Left ventricle myocardium inferior (tissue), 1 donor: ENCODE measurements at places on chromosomes 7 and 10.

- peaks cover 42% of the 10 kb centered on the region for H3K36me3 ChIP-seq
- H3K27me3 ChIP-seq: no peaks in the 10 kb centered on the region
- H3K4me1 ChIP-seq: no peaks in the 10 kb centered on the region
- DNase-seq: peak; percentile 28
- H3K27ac ChIP-seq: no peak overlapping the region
Measured at GRCh38 chr7:23696916-23697441, 13.0 kb upstream of the STK31 start.

GRCh38 chr10:84076540-84077195 is 62.6 kb upstream of the GHITM start:
- no peak overlapping the region for H3K4me3 ChIP-seq
- H3K27me3 ChIP-seq: peaks cover 4% of the 10 kb centered on the region
- H3K36me3 ChIP-seq: no peaks in the 10 kb centered on the region
- H3K4me1 ChIP-seq: no peaks in the 10 kb centered on the region
- peak overlapping the region; percentile 68 for H3K27ac ChIP-seq
- DNase-seq: no peak

DNA sequence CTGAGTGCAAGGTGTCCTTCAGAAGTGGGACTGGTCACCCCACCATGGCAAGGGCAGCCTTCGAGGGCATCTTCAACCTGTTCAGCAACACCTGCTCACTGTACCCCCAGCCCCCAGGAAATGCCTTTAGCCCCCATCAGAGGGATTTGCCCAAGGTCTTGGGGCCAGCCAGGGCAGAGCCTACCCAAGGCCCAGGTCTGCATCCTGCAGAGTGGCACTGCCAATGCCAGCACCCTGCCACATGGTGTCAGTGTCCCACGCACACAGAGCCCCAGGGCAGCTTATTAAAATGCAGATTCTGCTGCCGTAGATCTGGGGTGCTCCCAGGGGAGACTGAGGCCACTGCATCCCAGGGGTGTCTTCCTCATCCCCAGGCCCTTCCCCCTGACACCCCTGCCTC is 106.2 kb upstream of the KCTD7 start:
- H3K27ac ChIP-seq: no peak overlapping the region
- no peaks in the 10 kb centered on the region for H3K4me1 ChIP-seq
- DNase-seq: no peak
- H3K27me3 ChIP-seq: no peaks in the 10 kb centered on the region
- no peak overlapping the region for H3K4me3 ChIP-seq
- H3K36me3 ChIP-seq: no peaks in the 10 kb centered on the region

GRCh38 chr10:88149906-88150305 is 286.5 kb downstream of the PTEN start:
- no peak for DNase-seq
- no peaks in the 10 kb centered on the region for H3K36me3 ChIP-seq
- peaks cover 11% of the 10 kb centered on the region for H3K4me1 ChIP-seq
- peak overlapping the region; percentile 69 for H3K27ac ChIP-seq
- H3K4me3 ChIP-seq: no peak overlapping the region

- H3K4me1 ChIP-seq: no peaks in the 10 kb centered on the region
- no peaks in the 10 kb centered on the region for H3K27me3 ChIP-seq
- H3K27ac ChIP-seq: no peak overlapping the region
- no peak overlapping the region for H3K4me3 ChIP-seq
- no peak for DNase-seq
Measured at GRCh38 chr7:82926477-82926876, 236.2 kb downstream of the PCLO start.

DNA sequence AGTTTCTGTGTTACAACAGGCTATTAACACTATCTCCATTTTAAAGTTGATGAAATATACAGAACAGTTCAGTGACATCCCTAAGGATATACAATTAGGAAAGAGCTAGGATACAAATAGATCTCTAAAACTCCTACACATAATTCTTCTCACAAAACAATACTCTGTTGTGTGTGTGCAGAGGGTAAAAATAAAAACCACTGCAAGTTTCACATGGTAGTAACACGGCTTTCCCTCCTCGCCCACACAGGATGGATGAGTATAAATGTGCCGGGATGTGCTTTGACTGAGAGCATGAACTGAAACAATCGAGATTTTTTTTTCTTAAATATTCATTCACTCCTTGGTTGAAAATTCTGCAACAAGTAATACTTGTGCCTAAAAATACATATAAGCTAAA is 131.5 kb upstream of the C1QL3 start:
- DNase-seq: no peak
- no peaks in the 10 kb centered on the region for H3K27me3 ChIP-seq
- no peaks in the 10 kb centered on the region for H3K36me3 ChIP-seq
- H3K4me1 ChIP-seq: peaks cover 5% of the 10 kb centered on the region
- no peak overlapping the region for H3K4me3 ChIP-seq

DNA sequence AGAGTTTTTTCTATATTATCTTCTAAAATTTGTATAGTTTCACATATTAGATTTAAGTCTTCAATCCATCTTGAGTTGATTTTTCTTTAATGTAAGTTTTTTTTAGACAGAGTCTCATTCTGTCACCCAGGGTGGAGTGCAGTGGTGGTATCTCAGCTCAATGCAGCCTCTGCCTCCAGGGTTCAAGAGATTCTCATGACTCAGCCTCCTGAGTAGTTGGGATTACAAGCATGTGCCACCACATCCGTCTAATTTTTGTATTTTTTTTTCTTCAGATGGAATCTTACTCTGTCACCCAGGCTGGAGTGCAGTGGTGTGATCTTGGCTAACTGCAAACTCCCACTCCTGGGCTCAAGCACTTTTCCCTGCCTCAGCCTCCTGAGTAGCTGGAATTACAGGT is 143.4 kb upstream of the ZNF92 start:
- no peaks in the 10 kb centered on the region for H3K36me3 ChIP-seq
- DNase-seq: no peak
- no peak overlapping the region for H3K4me3 ChIP-seq
- peaks cover 4% of the 10 kb centered on the region for H3K27me3 ChIP-seq
